ENCODE measurements at places on chromosomes 3 and 15.

DNA sequence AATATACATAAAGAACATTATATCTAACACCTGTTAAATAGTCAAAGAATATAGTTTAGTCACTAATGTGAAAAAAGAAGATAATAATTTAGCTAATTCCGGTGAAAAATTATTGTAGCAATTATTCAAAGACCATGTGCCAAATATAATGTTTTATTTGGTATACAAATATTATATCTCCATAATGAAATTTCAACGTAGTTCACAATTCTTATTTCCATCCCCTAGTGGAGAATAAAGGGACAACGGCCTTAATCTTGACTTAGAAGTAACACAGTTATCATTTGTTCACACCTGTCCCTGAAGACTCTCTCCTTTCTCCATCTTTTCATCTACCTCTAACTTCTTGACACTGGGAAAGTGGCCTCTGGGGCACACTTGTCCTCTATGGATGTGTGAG lies 213.4 kb downstream of the ERC2 start:
- no peak for DNase-seq

GRCh38 chr3:114223143-114223542 lies 14.2 kb downstream of the ZNF80 start:
- no peak for DNase-seq

DNA sequence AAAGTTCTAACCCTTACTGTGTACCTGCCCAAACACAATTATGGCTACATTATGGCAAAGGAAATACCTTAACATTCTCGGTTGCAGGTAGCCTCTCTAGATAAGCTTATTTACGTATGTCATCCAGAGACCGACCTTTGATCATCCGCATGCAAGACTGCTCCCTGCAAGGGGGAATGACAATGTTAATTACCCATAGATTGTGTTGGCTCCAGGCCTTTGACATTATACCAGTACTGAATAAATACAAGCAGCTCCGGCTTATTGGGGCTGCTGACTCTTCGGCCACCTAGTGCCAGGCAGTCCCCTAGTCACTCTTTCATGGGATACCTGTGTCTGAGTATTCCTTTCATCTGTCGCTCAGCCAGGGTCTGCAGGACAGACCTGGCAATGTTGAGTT lies 223.5 kb downstream of the DTWD1 start:
- DNase-seq = no peak

GRCh38 chr15:38991126-38991525 lies 426.5 kb upstream of the RASGRP1 start:
- no peak for DNase-seq

- no peak for DNase-seq
These were observed 102.2 kb downstream of the ABHD5 start for GRCh38 chr3:43792904-43793303.

GRCh38 chr3:14134291-14134690 lies 9.4 kb downstream of the TMEM43 start:
- DNase-seq = no peak

- no peak for DNase-seq
These were observed 2.5 kb downstream of the APPL1 start for GRCh38 chr3:57230006-57230405.

- no peak for DNase-seq
These were observed 120.5 kb upstream of the CGNL1 start for GRCh38 chr15:57255751-57256341.

DNA sequence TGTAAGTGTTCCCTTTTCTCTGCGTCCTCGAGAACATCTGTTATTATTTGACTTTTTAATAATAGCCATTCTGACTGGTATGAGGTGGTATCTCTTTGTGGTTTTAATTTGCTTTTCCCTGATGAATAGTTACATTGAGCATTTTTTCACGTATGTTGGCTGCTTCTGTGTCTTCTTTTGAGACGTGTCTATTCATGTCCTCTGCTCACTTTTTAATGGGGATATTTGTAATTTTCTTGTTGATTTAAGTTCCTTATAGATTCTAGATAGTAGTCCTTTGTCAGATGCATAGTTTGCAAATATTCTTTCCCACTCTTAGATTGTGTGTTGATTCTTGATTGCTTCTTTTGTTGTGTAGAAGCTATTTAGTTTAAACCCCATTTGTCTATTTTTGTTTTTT lies 179.2 kb downstream of the DOCK3 start:
- DNase-seq = no peak

DNA sequence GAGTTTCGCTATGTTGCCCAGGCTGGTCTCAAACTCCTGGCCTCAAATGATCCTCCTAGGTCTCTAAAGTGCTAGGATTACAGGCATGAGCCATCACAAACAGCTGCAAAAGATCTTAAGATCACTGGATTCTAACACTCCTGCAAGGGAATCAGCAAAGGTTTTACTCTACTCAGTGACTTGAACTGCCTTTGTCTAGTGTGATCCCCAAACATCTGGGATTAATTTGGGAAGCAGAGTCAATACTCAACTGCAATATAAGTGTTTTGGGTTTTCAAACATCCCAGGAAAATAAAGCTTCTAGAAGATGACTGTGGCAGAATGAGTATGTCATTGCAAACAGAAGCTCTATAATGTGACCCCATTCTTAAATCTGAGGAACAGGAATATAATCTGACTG lies 7.2 kb downstream of the SPG21 start:
- DNase-seq = no peak

- no peak for DNase-seq
These were observed at the start of gene ALS2CL for GRCh38 chr3:46693038-46693891. ALS2CL (minus strand) TSS chr3:46693679; CDS start chr3:46689440, 4,239 bp downstream.

DNA sequence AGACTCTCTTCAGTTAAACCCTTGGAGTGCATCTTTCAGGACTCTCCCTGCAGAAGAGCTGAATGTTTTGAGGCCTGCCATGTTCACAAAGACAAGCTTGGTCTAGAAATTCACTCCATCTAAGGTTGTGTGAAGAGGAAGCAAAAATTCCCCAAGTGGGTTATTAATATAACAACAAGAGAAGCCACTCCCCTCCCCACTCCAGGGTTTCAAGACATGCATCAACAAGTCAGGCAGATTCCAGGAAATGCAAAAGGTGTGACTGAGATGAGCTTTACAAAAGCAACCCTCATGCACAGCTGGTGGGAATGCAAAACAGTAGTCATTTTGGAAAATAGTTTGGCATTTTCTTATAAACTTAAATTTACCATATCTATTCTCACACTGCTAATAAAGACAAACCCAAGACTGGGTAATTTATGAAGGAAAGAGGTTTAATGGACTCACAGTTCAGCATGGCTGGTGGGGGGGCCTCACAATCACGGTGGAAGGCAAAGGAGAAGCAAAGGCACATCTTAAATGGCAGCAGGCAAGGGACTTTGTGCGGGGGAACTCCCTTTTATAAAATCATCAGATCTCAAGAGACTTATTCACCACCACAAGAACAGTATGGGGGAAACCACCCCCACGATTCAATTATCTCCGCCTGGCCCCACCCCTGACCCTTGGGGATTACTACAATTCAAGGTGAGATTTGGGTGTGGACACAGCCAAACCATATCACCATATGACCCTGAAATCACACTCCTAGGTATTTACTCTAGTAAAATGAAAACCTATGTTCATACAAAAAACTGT lies 31.3 kb downstream of the TARS3 start:
- no peak for DNase-seq

- DNase-seq = no peak
These were observed 119.3 kb downstream of the LRRK1 start for GRCh38 chr15:101038327-101039003.

DNA sequence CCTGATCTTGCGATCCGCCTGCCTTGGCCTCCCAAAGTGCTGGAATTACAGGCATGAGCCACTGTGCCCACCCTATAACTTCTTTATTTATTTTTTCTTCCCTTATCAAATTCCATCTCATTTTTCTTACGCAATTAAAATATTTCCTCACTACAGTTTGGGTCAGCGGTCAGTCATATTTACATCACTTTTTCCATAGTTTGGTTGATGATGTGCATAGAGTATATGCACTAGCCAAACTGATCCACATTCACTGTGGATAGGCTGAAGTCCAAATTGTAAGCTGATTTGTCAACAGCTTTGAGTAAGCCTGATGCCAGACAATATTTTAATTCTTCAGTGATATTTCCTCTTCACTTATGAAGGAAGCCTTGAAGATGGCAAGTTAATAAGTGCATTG lies 256.3 kb downstream of the TIGIT start:
- DNase-seq = no peak

DNA sequence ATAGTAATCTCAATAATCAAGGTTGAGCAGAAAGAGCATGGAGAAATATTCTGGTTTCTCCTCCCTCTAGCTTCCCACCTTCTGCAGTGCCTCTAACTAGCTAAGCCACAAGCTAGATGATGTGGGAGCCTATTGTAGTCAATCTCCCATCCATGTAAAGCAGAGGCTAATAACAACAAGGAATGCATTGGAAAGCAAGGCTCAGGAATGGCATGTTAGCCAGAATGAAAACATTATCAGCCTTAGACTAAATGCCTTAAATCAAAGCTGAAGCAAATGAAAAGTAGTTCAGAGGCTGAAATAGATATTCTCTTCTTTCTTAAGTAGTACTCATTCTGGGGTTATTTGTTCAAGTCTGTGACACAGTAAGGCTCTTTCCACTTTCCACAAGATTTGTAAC lies 350.3 kb upstream of the DPPA4 start:
- no peak for DNase-seq

DNA sequence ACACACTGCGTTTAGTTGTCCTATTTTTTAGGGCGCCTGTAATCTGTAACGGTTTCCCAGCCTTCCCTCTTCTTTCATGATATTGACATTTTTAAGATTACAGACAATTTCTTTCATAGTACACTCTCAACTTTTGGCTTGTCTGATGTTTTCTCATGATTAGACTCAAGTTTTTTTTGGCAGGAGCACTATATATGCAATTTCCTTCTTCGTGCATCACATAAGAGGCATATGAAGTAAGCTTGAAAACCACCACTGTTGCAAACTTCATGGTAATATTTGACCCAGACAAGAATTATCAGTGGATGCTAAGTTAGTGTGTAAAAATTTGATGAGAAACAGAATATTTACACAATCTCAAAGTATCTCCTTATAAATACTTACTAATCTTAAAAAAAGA lies 119.2 kb upstream of the CMC1 start:
- DNase-seq = no peak

- DNase-seq = no peak
These were observed 28.6 kb downstream of the FAM174B start for GRCh38 chr15:92627014-92627413.

DNA sequence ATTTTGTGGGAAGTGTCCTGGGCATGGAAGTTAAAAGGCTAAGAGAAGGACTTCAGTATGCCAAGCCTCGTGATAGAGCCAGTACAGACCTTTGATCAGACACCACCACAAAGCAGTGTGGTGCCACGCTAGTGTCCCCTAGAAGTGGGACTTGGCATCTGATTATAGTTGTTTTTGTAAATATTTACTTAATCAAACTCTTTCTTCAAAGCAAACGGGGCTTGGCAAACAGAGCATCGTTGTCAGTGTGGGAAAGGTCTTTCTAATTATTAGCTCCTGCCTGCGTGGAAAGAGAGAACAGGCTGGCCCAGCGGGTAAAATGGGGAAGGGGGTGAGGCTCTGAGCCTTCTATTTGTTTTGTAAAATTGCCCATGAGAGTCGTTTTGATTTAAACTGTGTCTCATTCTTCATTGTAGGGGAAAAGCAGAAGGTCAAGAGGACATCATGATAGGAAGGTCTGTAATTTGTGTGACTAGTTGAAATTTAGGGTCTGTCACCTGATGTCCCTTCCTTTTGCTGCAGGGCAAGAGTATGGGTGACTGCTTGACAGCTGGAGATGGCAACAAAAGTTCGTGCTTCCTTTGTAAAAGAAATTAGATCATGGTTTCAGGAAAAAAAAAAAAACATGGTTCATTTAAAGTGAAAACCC lies 105.0 kb downstream of the IQCH start:
- DNase-seq = no peak

- DNase-seq = no peak
These were observed 349.3 kb upstream of the RGMA start for GRCh38 chr15:93438310-93438709.

GRCh38 chr15:63953524-63953923 lies 92.8 kb downstream of the DAPK2 start:
- no peak for DNase-seq

All from chondrocyte (in vitro differentiated cells).